ENCODE measurements at places on chromosomes 7 and 10.
A peak's percentile ranks its signal among the peaks of the same experiment; 100 is the strongest.

GRCh38 chr7:56174875-56175760 lies 58.9 kb upstream of the NUPR2 start:
- no peak for DNase-seq

GRCh38 chr10:123792248-123792978 lies 99.2 kb downstream of the CPXM2 start:
- no peak for DNase-seq

DNA sequence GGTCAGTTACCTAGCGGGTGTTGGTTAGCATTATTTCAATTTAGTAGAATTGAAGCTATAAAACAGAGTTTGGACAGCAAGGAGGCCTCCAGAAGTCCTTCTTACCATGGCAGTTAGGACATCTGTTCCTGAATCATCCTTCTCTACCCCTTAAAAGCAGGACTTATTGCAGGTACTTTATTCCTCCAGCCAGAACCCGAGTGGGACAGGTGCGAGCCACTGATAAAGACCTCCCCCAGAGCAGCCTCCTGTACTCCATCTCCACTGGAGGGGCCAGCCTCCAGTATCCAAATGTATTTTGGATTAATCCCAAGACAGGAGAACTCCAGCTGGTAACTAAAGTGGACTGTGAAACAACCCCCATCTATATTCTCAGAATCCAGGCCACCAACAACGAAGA lies 54.6 kb downstream of the CDHR3 start:
- no peak for DNase-seq

- no peak for DNase-seq
These were observed 512 bp downstream of the FAM24B start for GRCh38 chr10:122878799-122879338.

- DNase-seq = no peak
These were observed 112.5 kb downstream of the PRPF18 start for GRCh38 chr10:13699216-13699615.

GRCh38 chr7:29139796-29140195 lies 6.5 kb downstream of the CPVL start:
- no peak for DNase-seq

- DNase-seq = peak; percentile 70
These were observed 41.1 kb upstream of the STMP1 start for GRCh38 chr7:135620980-135621850.

DNA sequence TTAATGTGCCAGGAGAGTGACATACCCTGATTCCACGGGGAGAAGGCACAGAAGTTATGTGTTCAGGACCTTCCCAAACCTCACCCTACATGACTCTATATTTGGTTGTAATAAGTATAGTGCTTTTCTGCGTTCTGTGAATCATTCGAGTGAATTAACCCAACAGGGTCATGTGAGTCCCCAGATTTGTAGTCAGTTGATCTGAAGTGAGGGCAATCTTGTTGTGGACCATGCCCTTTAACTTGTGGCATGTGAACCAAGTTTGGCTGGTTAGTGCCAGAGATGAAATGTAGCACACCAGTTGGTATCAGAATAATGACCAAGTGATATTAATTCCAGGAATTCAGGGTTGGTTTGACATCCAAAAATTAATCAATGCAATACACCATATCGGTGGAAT lies 70.2 kb downstream of the NHLRC2 start:
- DNase-seq = no peak

- no peak for DNase-seq
These were observed 76.0 kb downstream of the DENND2A start for GRCh38 chr7:140564643-140565042.

- DNase-seq = no peak
These were observed 221.5 kb upstream of the GHITM start for GRCh38 chr10:83917537-83918506.

DNA sequence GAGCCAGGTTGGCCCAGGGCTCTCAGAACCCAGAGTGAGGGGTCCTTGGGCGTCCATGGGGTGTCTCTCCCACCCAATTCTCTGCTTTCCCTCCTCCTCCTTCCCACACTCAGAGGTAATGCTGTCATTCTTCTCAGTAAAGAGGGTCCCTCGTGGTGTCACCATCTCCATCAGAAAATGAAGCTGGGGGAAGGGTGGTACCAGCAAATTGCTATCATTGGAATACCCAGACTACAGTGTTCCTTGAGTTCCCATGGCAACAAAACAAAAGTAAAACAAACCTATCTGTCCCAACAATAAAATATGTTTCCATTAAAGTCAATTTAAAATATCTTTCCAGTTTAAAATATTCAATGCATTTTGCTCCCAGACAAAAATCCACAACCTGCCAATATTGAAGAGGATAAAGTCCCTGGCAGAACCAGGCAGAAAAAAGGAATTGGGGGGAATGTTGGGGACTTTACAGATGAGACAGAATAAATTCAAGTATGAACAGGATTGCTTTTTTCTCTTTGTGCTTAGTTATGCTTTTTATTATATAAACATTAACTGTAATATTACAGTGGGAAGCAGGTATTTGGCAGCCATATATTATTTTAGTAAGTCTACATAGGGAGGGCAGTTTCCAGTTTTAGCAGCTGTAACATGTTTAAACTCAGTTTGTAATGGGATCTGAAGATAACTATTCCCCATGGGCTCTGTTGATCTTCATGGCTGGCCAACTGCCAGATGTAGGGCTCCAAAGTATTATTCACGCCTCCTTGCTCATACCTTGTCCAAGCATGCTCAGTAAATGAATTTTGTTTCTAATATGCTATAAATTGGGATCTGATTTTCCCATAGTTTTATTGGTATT lies 182.1 kb downstream of the ARID5B start:
- peak; percentile 70 for DNase-seq

DNA sequence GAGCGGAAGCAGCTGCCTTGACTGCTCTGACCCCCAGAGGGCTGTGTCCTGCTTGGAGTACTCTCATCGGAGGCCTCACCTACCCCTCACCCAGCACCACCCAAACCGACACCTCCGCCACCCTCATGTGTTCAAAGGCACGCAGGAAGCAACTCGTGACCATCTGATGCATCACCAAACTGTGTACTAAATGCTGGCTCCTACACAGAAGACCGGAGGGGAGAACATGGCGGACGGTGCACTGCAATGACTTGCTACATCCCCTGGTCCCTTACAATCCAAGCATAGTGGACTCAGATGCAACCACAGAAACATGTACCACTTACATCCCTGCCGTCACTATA lies 3.4 kb downstream of the PDAP1 start:
- no peak for DNase-seq

- no peak for DNase-seq
These were observed 75.8 kb downstream of the GNAI1 start for GRCh38 chr7:80210400-80210799.

- no peak for DNase-seq
These were observed 166.2 kb downstream of the CTTNBP2 start for GRCh38 chr7:117707080-117707479.

GRCh38 chr7:148929176-148929575 lies 45.1 kb upstream of the EZH2 start:
- no peak for DNase-seq

DNA sequence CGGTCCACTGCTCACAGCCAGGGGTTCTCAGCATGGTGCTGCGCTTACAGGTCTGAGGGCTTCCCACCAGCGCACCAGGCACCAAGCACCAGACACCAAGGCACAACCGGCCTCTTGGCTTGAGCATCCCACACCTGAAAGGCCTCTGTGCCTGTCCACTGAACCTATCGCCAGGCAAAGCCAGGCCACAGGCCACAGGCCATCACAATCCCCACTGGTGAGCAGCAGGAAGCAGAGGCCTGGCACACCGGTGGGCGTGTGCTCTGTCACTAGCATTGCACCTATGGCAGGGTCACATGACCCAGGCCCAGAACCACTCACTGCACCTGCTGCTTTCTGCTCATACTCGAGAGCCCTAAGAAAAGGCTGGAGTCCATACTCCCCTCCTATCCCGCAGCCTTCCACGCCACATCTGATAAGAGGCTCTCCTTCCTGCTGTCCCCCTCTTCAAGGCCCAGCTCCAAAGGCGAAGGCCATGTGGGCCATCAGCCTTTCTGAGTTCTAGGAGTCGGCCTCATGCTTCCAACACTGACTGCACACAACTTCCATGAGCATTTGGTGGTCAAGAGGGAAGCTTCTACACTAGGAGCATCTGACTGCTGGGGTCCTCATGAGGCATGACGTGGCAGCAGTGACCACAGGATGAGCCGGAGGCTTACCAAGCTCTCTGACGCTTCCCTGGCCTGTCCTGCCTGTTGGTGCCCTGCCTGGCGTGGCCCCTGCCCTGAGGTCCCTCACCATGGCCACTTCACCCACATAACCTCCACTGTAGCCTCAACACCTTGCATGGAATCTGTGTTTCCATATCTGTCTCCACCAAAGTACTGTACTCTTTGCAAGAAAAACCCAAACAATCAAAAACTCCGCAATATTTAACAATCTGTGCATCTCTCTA lies 166.3 kb downstream of the TNS3 start:
- DNase-seq = no peak

DNA sequence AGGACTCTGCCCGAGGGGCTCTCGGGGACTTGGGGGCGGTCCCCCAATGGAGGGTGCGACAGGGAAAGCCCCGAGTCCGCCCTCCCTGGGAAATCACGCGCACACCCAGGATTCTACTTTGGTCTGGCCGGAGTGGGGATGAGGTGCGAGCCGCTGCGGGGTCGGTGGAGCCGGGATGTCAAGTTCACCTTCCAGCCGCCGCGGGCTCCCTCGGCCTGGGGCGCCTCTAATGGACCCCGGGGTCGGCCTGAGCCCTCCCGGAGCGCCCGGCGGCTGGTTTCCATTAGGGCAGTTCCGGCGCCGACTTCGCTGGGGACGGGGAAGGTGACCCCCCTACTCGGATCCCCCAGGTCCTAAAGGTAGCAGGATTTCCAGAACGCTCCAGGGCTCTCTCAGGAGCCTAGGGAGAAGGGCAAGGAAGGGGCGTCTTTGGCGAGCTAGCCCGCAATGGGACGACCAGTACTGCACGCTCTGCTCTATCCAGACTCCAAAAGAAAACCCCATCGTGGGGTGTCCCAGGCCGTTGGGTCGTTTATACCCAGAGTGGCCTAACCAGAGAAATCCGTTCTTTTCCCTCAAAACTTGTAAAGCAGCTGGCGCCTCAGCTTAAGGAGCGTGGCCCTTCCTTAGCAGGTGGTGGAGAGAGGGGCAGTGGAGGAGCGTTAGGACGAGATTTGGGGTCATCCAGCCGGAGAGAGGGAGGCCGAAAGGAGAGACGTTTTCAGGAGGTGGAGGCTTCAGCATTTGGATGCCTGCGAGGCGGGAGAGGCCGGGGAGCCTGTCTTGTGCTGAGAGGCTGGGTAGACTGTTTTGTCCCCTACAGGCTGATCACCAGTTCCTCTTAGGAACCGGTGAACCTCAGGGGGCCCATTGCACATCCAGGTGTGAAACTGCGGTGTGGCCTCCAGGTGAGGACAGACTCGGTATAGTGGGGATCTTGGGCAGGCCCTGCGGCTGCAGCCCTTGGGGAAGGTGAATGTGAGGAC lies 860 bp upstream of the WDR86 start:
- peak; percentile 14 for DNase-seq

GRCh38 chr10:74202356-74202755 lies 51.3 kb downstream of the ADK start:
- DNase-seq = peak; percentile 67

- DNase-seq = no peak
These were observed 30.1 kb downstream of the VPS41 start for GRCh38 chr7:38878694-38879457.

- no peak for DNase-seq
These were observed 42.4 kb downstream of the CCNY start for GRCh38 chr10:35378541-35379210.

- no peak for DNase-seq
These were observed 28.2 kb downstream of the NOD1 start for GRCh38 chr7:30450240-30450982.

- DNase-seq = no peak
These were observed 19.9 kb downstream of the SLC29A3 start for GRCh38 chr10:71338728-71339495.

GRCh38 chr10:124349996-124350280 lies 68.8 kb downstream of the OAT start:
- DNase-seq = no peak

DNA sequence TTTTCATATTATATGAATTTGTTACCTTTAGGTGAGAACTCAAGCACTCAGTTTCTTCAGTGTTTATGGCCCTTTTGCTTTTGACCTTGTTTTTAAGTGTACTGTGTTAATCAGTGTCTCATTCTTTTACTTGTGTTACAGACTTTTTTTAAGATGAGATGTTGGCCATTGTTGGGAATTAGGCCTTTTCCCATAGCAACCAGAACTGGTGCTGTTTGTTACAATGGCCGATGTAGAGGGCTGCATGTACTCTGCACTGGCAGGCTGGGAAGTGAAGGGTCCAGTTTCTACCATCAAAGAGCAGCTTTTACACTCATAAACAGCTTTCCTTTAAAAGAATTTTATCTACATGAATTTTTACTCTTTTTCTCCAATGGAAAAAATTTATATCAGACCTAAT lies 65.1 kb downstream of the SHH start:
- DNase-seq = no peak

DNA sequence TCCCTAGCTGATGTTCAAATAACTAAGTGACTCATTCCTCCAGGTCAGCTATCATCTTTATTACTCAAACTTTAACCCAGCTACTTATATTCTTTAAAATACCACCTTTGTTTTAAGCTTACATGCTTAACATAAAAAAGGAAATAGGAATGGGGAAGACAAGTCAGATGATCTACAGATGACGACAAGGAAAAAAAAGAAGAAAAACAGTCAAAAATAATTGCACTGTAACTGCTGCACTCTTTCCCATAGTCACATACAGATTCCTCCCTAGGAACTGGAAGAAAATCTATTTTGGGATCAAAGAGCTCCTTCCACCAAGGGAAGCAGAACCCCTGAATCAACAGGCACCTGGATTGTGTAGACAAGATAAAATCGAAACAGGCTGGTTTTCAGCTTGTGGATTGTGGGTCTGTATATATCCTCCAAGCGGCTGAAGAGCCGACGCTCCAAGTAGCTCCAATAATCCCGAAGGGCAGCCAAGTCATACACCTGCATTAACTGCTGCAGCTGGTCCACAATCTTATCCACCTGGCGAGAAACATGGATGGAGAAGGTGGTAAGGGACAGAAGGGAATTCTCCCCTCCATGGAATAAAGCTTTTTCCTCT lies 2.0 kb downstream of the WDR91 start:
- no peak for DNase-seq

GRCh38 chr10:110775020-110775375 lies 96.7 kb upstream of the PDCD4 start:
- DNase-seq = no peak

DNA sequence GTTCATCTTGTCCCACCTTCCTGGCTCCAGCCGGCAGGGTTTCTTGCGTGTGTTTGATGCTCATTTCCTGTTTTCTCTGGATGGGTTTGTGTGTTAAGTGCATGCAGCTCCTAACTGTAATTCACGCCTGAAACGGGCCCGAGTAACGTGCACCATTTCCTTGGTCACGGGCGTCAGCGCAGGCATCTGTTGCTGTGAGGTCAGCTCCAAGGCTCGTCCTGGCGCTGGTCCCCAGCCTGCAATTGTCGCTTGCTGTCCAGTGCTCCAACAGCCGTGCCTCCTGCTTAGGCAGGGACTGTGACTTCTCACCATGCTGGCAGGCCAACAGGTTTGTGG lies 201.1 kb downstream of the GLRX3 start:
- no peak for DNase-seq

DNA sequence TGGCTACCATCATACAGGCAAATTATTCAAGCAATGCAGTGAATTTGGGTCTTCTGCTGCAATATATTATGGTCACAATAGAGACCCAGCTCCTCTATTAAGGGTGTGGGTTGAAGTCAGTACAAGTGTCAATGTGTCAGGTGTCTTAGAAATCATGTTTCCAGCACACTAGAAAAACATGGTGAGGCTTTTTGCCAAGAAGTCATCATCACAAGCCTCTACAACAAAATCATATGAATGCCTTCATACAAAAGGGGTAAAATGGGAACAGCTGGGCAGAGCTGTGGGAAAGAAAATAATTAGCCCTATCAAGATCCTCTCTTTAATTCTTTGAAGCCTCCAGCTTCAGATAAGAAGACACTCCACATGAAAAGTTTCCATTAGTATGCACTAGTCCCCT lies 37.2 kb downstream of the FAM13C start:
- no peak for DNase-seq
